Bone marrow (tissue), 2 donors: ENCODE measurements at places on chromosomes 2 and 18.

DNA sequence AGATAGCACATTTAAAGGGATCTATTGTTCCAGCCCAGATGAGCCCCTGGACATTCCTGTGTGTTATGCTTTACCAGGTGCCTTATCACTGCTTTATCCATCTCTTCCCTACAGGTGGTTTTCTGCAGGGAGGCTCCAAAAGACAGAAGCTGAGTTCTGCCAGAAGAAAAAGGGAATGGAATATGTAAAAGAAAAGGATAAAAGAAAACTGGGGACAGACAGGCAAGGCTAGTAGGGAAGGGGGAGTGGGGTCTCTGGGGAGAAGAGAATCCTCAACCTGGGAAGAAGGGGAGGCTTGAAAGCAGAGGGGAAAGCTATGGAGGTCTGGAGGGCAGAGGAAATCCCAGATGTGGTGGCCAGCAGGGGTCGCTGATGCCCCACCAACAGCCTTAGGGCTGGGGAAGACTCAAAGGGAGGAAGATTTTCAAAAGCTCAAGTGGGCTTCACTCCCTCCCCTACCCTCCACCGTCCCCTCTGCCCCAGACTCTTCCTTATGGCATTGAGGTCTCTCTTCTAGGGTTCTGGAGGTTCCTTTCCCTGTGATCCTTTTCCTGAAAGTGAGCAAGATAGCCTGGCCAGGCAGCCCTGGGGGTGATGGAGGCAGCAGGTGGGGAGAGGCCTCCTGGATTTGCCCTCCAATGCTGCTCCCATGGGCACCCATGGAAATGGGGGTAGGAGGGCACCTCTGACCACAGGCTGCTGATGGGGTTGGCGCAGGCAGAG, 178.1 kb upstream of the PKDCC start:
- peak; percentile 12 for DNase-seq

GRCh38 chr18:48649231-48649630, 110.4 kb downstream of the CTIF start:
- no peak for DNase-seq

DNA sequence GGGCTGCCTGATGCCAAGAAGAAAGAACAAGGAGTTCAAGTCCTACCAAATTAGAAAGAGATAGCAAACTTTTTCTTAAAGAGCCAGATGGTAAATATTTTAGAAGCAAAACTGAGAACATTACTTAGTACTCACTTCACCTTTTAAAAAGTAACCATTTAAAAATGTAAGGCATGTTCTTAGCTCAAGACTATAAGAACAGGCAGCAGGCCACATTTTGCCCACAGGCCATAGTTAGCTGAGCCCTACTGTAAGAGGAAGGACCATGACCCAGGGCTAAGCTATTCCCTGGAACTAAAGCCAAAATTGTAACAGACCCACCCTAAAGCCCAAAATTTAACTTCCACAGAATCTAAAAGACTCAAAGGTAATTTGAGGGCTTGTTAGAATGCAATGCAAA, 31.3 kb downstream of the USP40 start:
- DNase-seq = no peak

DNA sequence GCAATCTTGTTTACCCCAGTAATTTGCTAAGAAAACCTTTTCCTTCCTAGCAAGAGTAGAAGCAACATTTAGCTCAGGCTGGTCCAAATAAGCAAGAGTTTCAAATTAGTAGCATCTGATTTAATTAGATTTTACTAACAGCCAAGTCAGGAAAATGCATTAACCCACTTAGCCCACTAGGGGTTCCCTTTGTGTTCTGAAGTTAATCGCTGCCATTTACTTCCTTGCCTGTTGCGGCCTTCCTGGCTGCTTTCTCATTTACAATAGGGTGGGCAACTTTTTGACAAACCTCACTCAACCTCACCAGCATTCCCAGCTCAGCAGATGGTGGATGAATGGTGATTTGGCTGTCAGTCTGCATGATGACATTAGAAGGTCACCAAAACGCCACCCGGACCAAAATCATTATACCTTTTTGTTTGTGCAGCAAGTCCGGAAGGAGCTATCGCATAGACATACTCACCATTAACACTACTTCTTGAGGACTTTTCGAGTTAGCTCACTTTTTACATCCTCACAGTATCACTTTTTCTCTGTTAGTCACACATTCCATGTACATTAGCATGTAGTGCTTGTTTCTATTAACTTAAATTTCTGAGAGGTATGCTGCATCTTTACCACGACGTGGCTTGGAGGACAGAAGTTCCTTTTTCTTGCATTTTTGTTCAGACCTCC, 101.5 kb upstream of the SETBP1 start:
- no peak for DNase-seq

GRCh38 chr2:181326661-181327060, 130.5 kb upstream of the ITGA4 start:
- DNase-seq = no peak

GRCh38 chr2:20023688-20024087, 11.2 kb upstream of the MATN3 start:
- no peak for DNase-seq
